Lung (tissue), 17 donors: ENCODE measurements at places on chromosomes 6 and 20.

GRCh38 chr6:159071843-159072769 is 27.3 kb upstream of the TAGAP start:
- H3K4me1 ChIP-seq, result no peaks in the 10 kb centered on the region
- H3K27ac ChIP-seq, result no peak overlapping the region
- H3K36me3 ChIP-seq, result no peaks in the 10 kb centered on the region
- no peak overlapping the region for H3K4me3 ChIP-seq
- DNase-seq, result no peak

GRCh38 chr6:107458672-107459282 is 587 bp downstream of the PDSS2 start:
- no peaks in the 10 kb centered on the region for H3K27me3 ChIP-seq
- DNase-seq, result peak; percentile 39
- peaks cover 4% of the 10 kb centered on the region for H3K4me1 ChIP-seq
- H3K36me3 ChIP-seq, result no peaks in the 10 kb centered on the region

- H3K36me3 ChIP-seq, result no peaks in the 10 kb centered on the region
- no peak overlapping the region for H3K4me3 ChIP-seq
- no peaks in the 10 kb centered on the region for H3K4me1 ChIP-seq
- no peak for DNase-seq
Observed at GRCh38 chr6:121771937-121772720, 336.7 kb downstream of the GJA1 start.

DNA sequence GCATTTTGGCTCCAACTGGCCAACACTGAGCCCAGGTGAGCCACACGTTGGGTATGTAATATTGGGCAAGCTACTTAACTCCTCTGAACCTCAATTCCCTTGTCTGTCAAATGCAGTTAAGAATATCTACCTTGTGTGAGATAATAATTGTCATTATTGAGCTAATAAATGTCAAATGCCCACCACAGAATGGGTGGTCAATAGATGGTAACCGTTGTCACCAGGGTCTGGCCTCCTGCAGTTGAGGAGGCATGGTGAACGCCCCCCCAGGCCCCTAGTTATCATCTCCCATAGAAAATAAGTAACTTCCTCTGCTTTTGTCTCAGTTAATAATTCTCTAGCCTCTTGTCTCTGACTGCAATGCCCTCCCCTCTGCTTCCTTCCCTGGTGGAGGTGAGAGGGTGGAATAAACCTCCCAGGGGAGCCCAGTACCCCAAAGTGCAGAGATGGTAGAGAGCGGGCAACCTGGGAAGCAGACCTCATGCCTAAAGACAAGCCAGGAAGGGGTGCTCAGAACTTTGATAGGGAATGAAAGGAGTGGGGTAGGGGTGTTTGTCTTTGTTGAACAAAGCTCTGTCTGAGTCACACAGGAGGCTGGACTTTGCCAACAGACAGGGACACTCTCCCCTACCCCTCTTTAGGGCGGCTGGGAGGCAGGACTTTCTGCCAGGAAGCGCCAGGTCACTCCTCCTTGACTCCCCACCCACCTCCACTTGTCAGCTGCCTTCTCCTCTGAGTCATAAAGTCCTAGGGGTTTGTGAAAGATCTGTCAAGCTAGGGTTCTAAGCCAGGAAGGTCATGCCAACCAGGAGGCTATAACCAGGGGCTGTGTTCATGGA is 1.3 kb upstream of the UNC5CL start:
- H3K36me3 ChIP-seq, result no peaks in the 10 kb centered on the region
- DNase-seq, result peak; percentile 25
- H3K27me3 ChIP-seq, result no peaks in the 10 kb centered on the region
- H3K4me1 ChIP-seq, result peaks cover 7% of the 10 kb centered on the region
- H3K27ac ChIP-seq, result no peak overlapping the region

- no peak overlapping the region for H3K27ac ChIP-seq
- no peak overlapping the region for H3K4me3 ChIP-seq
- H3K36me3 ChIP-seq, result no peaks in the 10 kb centered on the region
- no peak for DNase-seq
Observed at GRCh38 chr6:144335311-144335861, 50.3 kb downstream of the UTRN start.

DNA sequence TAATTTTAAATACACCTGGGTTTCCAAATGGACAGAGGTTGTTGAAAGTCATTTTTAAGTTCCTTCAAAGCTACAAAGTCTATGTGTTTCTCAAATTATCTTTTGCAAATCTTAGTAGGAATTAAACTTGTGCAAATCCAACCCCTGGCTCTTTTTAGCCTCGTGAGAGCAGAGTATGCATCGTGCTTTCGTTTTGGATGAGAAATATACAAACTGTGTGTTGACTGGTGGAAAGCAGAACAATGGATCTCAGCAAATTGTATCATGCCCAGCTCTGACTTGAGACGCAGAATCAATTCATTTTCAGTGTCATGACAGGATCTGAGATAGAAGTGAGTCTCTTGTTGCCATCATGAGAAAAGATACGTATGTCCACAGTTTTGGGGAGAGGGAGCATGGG is 542.4 kb upstream of the FLRT3 start:
- no peaks in the 10 kb centered on the region for H3K36me3 ChIP-seq
- no peak overlapping the region for H3K27ac ChIP-seq
- no peak overlapping the region for H3K4me3 ChIP-seq

DNA sequence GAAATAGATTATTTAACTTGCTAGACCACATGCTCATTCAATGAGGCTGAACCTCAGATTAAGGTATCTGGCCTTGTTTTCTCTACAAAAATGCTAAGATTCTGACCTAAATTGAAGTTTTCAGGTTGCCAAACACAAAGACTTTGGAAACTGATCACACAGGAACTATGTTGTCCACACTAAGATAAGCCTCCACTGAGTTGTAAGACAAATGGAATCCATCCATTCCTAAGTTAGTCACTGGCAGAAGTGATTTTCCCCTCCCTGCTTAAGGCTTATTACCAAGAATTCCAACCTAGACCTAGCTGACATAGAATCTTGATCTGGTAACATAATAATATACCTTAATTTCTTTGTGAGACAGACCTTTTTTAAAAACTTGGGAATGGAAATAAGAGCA is 608.1 kb downstream of the TENT5A start:
- H3K36me3 ChIP-seq, result no peaks in the 10 kb centered on the region
- no peak for DNase-seq
- H3K4me3 ChIP-seq, result no peak overlapping the region
- H3K4me1 ChIP-seq, result no peaks in the 10 kb centered on the region

DNA sequence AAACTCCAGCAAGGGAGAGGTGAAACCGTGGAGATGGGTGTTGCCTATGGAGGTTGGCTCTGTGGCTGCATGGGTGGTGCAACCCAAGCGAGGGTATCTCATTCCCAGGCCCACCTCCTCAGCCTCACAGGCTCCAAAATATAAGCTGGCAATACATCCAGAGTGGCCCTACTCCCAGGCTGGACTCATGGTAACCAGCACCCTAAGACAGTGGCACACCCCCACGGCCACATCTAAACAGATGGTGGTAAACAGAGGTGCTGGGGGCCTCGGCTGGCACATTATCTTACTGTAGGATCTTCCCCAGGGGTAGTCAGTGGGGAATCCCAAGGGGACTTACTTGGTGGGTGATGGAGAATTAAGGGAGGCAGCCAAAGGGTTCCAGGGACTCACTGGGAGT is 33.7 kb upstream of the CCND3 start:
- H3K4me1 ChIP-seq, result no peaks in the 10 kb centered on the region
- H3K4me3 ChIP-seq, result no peak overlapping the region
- H3K27me3 ChIP-seq, result no peaks in the 10 kb centered on the region
- H3K27ac ChIP-seq, result no peak overlapping the region

DNA sequence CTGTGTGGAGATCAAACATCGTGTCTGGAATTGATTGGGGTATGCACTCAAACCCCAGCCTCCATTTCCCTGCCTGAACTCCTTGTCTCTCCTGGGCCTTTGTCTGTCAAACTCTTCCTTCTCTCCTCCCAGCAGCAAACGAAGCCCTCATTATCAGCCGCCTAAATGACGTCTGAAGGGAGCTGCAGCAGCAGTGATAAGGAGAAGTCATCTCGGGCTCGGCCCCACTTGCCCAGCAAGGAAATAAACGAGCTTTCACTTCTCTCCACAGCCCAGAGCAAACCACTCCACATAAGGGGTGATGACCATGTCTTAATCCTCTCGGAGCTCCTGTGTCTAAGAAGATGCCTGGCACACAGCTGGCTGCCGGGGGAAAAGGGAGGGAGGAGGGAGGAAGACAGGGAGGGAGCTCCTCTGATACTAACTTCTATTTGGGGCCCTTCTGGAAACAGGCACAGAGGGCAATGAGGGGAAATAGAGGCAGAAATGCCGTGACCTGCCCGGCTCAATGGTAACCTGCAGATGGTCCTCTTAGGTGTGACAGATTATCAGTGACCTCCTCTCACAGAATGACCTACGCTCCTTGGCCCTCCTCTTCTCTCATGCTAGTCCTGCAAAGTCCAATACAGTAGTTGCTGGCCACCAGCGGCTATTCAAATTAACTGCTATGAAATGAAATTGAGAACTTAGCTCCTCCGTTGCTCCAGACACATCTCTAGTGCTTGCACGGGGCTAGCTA is 100.4 kb downstream of the PXDC1 start:
- H3K36me3 ChIP-seq, result no peaks in the 10 kb centered on the region
- no peaks in the 10 kb centered on the region for H3K27me3 ChIP-seq
- no peak for DNase-seq
